ENCODE measurements at places on chromosomes 1 and 21.

- DNase-seq: no peak
Observed at GRCh38 chr1:63973005-63973419, 199.2 kb downstream of the ROR1 start.

GRCh38 chr1:119225265-119225664, 84.8 kb upstream of the WARS2 start:
- no peak for DNase-seq

DNA sequence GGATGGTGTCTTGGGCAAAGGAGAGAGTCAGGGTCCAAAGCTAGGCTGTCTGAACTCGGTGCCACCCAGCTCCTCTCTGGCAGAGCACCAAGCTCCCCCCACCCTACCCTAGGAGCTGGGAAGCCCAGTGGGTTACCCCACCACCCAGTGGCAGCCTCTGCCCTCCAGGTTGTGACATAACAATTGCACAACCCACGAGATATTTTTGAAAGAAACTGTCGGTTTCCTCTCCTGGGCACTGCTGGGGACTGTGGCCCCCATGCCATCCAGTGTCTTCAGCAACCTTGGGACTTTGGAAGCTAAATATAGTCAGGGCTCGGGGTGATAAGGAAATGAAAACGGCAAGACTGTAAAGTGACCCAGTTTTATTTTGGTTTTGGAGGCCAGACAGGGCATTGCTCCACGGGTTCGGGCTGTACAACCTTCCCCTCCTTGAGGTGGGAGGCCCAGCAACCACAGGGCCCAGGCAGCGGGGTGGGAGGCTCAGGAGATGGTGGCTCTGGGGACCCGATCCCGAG, 1.4 kb downstream of the CITED4 start:
- no peak for DNase-seq

- no peak for DNase-seq
Observed at GRCh38 chr1:57474137-57474750, 50.4 kb upstream of the DAB1 start.

DNA sequence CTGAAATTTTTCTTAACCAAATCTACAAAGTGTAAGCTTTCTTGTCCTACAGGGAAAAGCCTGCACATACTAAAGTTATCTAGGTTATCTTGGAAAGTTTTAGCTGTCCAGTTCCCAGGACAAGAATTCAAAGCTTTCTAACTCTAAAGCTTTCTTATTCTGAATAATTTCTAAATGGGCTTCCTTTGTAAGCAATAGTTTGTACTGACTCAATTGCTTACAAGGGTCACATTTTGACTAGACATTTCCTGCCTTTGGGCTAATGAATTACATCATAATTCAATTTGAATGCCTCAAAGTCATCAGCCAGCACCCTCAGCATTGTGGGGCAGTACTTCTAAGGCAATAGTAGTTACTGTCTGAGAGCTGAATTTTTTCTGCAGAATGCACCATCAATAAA, 223.0 kb downstream of the LTN1 start:
- no peak for DNase-seq

DNA sequence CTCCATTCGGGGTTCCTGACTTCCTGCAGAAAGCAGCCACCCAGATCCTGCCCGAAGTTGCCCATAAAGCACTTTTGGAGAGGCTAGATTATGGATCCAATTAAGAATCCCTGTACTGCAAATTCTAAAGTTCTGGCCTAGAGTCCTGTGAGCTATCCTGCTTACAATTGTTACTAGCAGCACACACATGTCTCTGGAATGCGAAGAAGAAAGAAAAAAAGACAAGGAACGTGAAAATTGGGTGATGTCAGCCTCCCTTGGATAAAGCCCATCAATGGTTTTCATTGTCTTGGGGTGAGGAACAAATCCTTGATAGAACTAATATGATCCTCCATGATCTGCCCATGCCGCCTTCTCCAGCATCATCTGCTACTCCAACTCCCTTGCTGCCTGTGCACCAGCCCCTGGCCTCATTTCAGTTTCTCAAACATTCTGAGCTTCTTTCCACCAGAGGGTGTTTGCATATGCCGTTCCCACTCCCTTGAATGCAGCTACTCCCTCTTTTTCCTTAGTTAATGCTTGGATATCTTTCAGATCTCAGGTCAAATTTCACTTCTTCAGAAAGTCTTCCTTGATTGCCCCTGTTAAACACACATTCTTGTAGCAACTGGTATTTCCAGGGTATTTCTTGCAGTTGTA, 94.0 kb downstream of the ST6GALNAC5 start:
- no peak for DNase-seq

DNA sequence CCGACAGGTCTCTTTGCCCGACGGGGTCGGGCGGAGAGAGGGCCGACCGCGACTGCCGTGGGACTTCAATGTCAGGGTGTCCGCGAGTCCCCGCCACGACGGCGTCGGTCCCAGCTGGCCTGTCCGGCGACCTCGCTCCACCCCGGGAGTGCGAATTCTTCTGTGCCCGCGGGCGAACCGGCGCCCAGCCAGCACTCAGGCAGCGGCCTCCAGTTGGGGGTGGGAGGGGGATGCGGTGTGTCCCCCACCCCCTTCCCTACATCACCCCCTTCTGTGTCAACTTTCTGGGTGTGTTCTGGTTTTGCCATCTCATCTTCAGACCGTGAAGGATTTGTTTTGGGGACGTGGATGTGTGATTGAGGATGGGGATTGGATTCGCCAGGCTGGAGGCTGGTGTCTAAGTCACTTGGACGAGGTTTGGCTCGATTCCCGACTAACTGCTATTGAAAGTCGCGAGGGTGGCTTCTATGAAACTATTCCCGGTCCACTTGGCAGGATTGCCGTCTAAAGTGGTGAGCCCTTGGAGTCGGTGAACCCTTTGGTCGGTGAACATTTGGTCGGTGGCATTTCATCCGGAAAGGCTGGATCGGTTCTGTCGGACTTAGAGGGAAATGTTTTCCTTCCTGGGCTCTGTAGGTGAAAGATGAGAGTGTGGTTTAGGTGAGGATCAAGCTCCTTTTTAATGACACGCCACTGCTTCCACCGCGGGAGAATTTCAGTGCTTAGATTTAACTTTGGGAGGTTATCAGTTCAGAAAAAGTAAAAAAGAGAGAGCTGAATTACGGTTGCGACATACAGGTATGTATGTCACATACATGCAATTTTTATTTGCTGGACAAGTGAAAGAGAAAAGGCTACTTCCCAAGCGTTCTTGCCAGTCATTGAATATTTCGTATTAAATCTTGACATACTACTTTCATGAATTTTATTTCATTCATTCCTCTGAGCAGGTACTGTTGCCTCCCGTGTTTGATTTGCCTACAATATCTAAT, 771 bp downstream of the ABCD3 start:
- no peak for DNase-seq

DNA sequence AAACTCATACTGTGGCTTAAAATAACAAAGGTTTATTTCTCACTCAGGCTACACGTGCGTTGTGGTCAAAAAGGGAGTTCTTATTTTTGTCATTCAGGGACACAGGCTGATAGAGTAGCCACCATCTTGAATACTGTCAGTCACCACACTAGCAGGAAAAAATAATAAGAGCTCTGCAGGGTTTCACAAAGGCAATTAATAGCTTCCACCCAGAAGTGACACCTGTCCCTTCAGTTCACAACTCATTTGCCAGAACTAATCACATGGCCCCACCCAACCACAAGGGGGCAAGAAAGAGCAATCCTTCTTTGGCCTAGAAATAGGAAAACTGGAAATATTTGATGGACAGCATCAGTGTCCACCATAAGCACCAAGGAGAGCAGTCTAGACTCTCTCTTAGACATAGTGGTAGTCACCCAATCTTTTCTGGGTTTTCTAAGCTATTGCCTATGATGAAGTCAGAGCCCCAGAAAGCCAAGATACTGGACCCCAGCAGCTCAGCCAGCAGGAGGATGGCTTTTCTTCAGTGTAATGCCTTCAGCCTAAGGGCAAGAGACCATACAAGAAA, 8.2 kb downstream of the HAPLN2 start:
- DNase-seq: no peak
